ENCODE measurements at places on chromosomes 2 and 18. TPM values are rescaled to one million over a fixed set of nuclear protein-coding genes. Genes with fewer than 3 reads are reported as not detected.
A peak's percentile ranks its signal among the peaks of the same experiment; 100 is the strongest.

GRCh38 chr2:219000569-219000960 is 7.3 kb upstream of the CRYBA2 start:
- no peaks in the 10 kb centered on the region for H3K4me1 ChIP-seq
- H3K4me3 ChIP-seq = no peak overlapping the region
- H3K27ac ChIP-seq = no peak overlapping the region

DNA sequence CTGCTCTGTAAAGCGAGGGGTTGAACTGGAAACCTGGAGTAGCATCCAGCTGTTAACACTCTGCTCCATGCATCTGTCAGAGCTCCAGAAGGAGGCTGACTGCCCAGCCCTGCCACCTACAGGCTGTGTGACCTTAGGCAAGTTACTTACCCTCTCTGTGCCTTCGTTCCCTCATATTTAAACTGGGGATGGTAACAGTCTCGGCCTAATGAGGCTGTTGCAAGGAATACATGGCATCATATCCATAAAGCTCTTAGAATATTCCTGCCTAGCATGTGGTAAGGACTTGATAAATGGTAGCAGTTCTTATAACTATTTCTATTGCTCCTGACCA is 80.6 kb downstream of the LRRFIP1 start:
- H3K36me3 ChIP-seq = peaks cover 7% of the 10 kb centered on the region
- peak overlapping the region; percentile 76 for H3K27ac ChIP-seq
- H3K4me1 ChIP-seq = peaks cover 1% of the 10 kb centered on the region
- H3K27me3 ChIP-seq = no peaks in the 10 kb centered on the region
- no peak overlapping the region for H3K4me3 ChIP-seq

DNA sequence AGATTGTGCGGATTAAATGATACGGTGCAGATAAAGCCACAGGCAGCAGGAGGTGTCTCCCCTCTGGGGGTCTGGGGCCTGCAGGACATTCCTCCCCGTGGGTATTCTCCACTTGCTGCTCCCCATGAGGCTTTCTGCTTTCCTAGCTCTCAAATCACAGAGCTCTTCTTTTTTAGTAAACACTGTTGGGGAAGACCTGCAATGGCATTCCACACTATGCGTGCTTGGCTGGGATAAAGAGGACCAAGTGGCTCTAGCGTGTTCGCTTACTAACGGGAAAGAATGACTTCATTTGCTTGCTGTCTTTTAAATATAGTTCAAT is 146.5 kb downstream of the DDX1 start:
- H3K27ac ChIP-seq = no peak overlapping the region
- no peaks in the 10 kb centered on the region for H3K36me3 ChIP-seq
- no peak for DNase-seq
- no peak overlapping the region for H3K4me3 ChIP-seq
- H3K27me3 ChIP-seq = no peaks in the 10 kb centered on the region

GRCh38 chr2:195642027-195642678 is 14.9 kb upstream of the SLC39A10 start:
- no peaks in the 10 kb centered on the region for H3K36me3 ChIP-seq
- no peaks in the 10 kb centered on the region for H3K27me3 ChIP-seq
- H3K27ac ChIP-seq = no peak overlapping the region
- H3K4me3 ChIP-seq = no peak overlapping the region

DNA sequence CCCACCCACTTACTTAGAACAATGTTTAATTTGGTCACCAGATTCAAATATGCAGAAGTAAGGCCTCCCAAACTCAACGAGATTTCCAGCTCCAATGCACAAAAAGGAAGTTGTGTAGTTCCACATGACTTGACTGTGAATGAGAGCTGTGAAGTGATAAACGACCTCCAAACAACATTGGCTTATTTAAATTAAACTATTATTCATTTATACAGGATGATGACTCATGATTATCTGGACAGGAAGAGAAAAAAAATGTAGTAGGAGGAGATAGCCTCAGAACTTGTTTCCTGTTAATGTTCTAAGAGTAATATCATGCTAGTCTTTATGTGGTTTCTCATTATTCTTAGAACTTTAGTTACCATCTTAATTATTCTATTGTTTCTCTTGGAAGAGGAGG is 237.3 kb downstream of the C1D start:
- no peak overlapping the region for H3K27ac ChIP-seq
- no peaks in the 10 kb centered on the region for H3K4me1 ChIP-seq
- H3K27me3 ChIP-seq = no peaks in the 10 kb centered on the region
- no peaks in the 10 kb centered on the region for H3K36me3 ChIP-seq
- no peak overlapping the region for H3K4me3 ChIP-seq

DNA sequence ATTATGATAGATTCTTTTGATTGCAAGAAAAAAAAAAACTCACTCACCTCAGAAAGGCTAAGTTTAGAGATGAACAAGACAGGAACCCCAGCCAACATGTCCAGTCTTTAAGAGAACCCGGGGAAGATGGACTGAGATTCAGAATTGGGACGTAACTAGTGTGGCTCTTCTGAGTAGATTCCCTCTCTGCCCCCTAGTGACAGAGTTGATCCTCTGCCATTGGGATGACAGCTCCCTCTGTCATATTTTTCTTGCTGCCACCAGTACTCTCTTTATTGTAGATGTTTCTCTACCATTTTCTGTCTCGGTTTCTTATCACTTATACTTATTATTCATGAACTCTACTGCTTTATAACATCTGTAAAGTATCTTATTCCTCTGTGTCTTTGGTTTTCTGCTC is 77.7 kb downstream of the GULP1 start:
- no peak overlapping the region for H3K27ac ChIP-seq
- H3K4me3 ChIP-seq = no peak overlapping the region
- H3K4me1 ChIP-seq = peaks cover 2% of the 10 kb centered on the region
- no peaks in the 10 kb centered on the region for H3K27me3 ChIP-seq
- DNase-seq = no peak

DQX1 gene
- total RNA-seq = not detected

- no peaks in the 10 kb centered on the region for H3K36me3 ChIP-seq
- no peak overlapping the region for H3K27ac ChIP-seq
- DNase-seq = no peak
- H3K27me3 ChIP-seq = no peaks in the 10 kb centered on the region
Observed at GRCh38 chr18:47997338-47997780, 66.9 kb upstream of the SMAD2 start.

RNU2-63P gene
- 3.3 TPM for total RNA-seq

FEV gene
- total RNA-seq = not detected

DCDC2C gene
- total RNA-seq = 0.27 TPM

ACOXL gene
- not detected for total RNA-seq

TOGARAM2 gene
- total RNA-seq = 0.65 TPM

C2orf66 gene
- 0.19 TPM for total RNA-seq

DNA sequence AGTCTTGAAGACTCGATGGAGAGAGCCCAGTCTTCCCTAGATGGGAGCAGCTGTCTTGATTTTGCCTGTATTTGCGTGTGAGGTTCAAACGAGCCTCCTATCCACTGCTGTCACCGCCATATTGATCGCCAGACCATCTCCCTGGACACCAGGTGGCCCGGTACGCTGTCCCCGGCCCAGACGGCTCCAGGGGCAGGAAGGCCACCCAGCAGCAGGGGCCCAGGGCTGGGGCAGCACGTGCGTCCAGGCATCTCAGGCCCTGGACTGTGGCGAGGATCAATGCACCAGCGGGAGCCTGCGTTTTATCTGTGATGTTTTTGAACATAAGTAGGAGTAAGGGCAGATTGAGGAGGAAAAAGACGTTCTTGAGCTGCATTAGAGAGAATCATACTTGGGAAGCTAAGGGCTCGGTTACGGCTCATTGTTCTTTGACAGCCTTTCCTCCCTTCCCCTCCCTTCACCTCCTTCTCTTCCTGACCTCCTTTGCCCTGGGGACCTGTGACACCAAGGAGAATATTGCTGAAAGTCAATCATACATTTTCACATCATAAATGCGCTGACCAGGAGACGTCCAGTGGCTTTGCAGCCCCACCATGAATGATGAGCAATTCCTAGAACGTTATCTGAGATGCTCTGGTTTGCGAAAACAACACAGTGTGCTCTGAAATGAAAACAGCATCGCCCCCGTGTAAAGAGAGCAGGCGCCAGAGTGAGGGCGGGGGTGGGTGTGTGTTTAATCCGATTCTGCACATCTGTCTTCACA is 711.2 kb upstream of the SALL3 start:
- no peak overlapping the region for H3K27ac ChIP-seq
- no peaks in the 10 kb centered on the region for H3K4me1 ChIP-seq
- no peaks in the 10 kb centered on the region for H3K36me3 ChIP-seq
- DNase-seq = no peak
- no peak overlapping the region for H3K4me3 ChIP-seq

MGAT4A gene
- 65.8 TPM for total RNA-seq

DNA sequence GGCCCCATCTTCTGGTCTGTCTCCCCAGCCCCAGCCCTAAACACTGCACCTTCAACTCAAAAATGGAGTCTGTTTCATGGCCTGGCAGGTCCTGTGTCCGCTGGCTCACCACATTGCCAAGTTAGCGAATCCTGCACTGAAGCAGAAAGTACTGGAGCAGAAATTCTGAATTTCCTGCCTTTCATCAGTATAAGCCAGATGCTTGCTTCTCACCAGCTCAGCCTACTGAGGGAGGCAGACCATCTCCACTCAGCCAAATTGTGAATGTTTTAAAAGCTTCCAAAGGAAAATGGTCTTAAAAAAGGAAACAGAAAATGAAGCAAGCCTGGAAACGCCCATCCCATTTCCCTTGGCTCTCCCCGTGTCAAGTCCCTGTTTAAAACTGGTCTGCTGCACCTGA is 157.8 kb downstream of the C1D start:
- H3K27me3 ChIP-seq = no peaks in the 10 kb centered on the region
- no peak for DNase-seq
- no peak overlapping the region for H3K4me3 ChIP-seq
- H3K36me3 ChIP-seq = no peaks in the 10 kb centered on the region

- no peak overlapping the region for H3K4me3 ChIP-seq
- H3K4me1 ChIP-seq = no peaks in the 10 kb centered on the region
Observed at GRCh38 chr2:10197697-10198076, 75.1 kb downstream of the RRM2 start.

- no peak for DNase-seq
- H3K27me3 ChIP-seq = no peaks in the 10 kb centered on the region
- H3K36me3 ChIP-seq = no peaks in the 10 kb centered on the region
- H3K4me1 ChIP-seq = no peaks in the 10 kb centered on the region
- H3K27ac ChIP-seq = no peak overlapping the region
Observed at GRCh38 chr18:38539856-38540255, 974.3 kb upstream of the CELF4 start.

DNA sequence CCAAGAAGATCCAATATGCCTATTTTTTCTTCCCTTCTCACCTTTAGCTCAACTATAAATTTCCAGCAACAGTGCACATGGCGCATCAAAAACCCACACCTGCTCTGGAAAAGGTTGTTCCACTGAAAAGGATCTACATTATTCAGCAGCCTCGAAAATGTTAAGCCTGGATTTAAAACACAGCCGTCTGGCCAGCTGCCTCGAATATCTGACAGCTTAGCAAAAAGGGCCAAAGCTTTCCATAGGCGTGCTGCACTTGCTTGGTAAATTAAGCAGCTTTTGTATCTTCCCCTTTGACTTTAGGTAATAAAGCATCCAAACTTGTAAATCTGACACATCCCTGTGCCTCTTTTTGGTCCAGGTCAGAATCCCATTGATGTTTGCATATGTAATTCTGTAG is 20.5 kb downstream of the DAPL1 start:
- DNase-seq = no peak
- H3K4me3 ChIP-seq = no peak overlapping the region
- no peaks in the 10 kb centered on the region for H3K36me3 ChIP-seq
- no peak overlapping the region for H3K27ac ChIP-seq
- H3K4me1 ChIP-seq = peaks cover 7% of the 10 kb centered on the region

SP140 gene
- total RNA-seq = 4.1 TPM

- no peak for DNase-seq
- H3K27me3 ChIP-seq = no peaks in the 10 kb centered on the region
- no peak overlapping the region for H3K4me3 ChIP-seq
- H3K27ac ChIP-seq = no peak overlapping the region
- peaks cover 3% of the 10 kb centered on the region for H3K36me3 ChIP-seq
Observed at GRCh38 chr2:232299084-232299483, 79.5 kb upstream of the ALPP start.

Data from aorta (tissue), 5 donors.